Colonic mucosa (tissue), 4 donors: ENCODE measurements at places on chromosomes 13 and 19. TPM values are rescaled to one million over a fixed set of nuclear protein-coding genes. Genes with fewer than 3 reads are reported as not detected.
A peak's percentile ranks its signal among the peaks of the same experiment; 100 is the strongest.

The GGACT gene
- 6.7 TPM for total RNA-seq

The PSPN gene
- total RNA-seq = 1.7 TPM

The RFXAP gene
- total RNA-seq = 3.0 TPM

The IGFL4 gene
- total RNA-seq = not detected

The B3GNT3 gene
- 132 TPM for total RNA-seq

The SLC25A41 gene
- total RNA-seq = not detected

The ZNF284 gene
- 1.4 TPM for total RNA-seq

The PSG3 gene
- not detected for total RNA-seq

The HMGB1 gene
- 277 TPM for total RNA-seq

The PRX gene
- 1.4 TPM for total RNA-seq

The FXYD3 gene
- 2,836 TPM for total RNA-seq

DNA sequence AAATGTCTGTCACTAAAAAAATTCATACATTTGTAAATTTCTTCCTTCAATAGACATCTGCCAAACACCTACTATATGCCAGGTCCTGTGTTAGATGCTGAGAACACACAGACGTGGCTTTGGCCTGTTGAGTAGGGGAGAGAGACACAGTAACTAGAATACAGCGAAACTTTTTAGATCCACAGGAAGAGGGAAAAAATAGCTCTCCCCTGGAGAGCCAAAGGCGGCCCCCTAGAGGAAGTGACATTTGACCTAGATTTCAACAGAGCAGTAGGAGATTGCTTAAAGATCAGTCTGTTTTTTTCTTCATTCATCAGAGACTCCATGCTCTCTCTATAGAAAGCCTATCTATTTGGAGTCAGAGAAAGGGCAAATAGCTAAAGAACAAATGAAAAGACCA lies 11.3 kb downstream of the LCP1 start:
- no peaks in the 10 kb centered on the region for H3K27me3 ChIP-seq
- no peaks in the 10 kb centered on the region for H3K4me1 ChIP-seq
- no peak overlapping the region for H3K4me3 ChIP-seq
- no peak for DNase-seq
- H3K36me3 ChIP-seq = no peaks in the 10 kb centered on the region

- peak overlapping the region; percentile 81 for H3K4me3 ChIP-seq
- no peak overlapping the region for H3K27ac ChIP-seq
- peaks cover 3% of the 10 kb centered on the region for H3K4me1 ChIP-seq
- no peak for DNase-seq
- no peaks in the 10 kb centered on the region for H3K36me3 ChIP-seq
These were observed 632 bp downstream of the MARK4 start for GRCh38 chr19:45251452-45252354.

DNA sequence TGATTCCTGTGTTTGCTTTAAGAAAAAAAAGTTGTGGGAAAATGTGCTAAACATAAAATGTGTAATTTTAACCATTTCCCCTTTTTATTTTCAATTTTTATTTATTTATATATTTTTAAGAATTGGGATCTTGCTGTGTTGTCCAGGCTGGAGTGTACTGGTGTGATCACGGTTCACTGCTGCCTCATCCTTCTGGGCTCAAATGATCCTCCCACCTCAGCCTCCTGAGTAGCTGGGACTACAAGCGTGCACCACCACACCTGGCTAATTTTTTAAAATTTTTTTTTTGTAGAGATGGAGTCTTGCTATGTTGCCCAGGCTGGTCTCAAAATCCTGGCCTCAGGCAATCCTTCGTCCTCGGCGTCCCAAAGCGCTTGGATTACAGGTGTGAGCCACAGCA lies 19.0 kb downstream of the CACNG6 start:
- no peaks in the 10 kb centered on the region for H3K4me1 ChIP-seq
- no peak for DNase-seq
- H3K36me3 ChIP-seq = no peaks in the 10 kb centered on the region
- no peaks in the 10 kb centered on the region for H3K27me3 ChIP-seq
- no peak overlapping the region for H3K4me3 ChIP-seq

DNA sequence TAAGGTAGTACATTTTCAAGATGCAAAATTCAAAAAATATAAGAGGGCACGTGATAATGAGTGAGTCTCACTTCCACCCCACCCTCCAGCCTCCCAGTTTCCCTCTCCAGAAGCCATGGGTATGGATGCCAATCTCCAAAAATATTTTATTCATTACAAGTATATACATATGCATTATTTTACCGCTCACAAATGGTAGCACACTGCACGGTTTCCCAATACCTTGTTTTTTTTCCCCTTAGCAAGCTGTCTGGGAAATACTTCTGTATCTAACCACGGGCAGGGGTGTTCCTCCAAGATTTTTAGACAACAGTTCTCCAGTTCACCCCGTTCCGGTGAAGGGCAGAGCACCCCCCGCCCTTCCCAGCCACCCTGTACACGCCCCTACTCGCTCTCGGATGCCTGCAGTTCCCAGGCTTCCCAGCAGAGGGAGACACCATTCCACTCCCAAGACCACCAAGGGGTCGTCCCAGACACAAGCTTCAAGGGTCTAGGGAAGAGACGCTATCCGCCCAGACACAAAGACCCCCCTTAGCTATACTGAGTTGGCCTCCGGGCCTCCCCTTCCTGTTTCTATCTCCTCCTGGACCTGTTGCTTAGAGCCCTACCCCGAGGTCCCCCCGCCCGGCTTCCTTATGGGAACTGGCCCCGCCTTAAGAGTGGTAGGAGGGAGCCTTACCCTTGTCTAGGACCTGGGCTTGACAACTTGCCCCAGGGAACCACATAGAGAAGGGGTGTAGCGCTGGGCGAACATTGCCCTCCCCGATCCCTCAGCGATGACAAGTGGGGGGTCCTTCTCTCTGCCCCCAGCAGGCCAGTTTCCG lies 1.1 kb upstream of the FXYD3 start:
- no peaks in the 10 kb centered on the region for H3K36me3 ChIP-seq
- DNase-seq = peak; percentile 86
- no peaks in the 10 kb centered on the region for H3K4me1 ChIP-seq
- peak overlapping the region; percentile 92 for H3K27ac ChIP-seq
- peak overlapping the region; percentile 32 for H3K4me3 ChIP-seq
- H3K27me3 ChIP-seq = no peaks in the 10 kb centered on the region

- no peaks in the 10 kb centered on the region for H3K36me3 ChIP-seq
- H3K27ac ChIP-seq = no peak overlapping the region
- H3K4me1 ChIP-seq = peaks cover 8% of the 10 kb centered on the region
These were observed 2.2 kb upstream of the EID2 start for GRCh38 chr19:39542206-39542605.

DNA sequence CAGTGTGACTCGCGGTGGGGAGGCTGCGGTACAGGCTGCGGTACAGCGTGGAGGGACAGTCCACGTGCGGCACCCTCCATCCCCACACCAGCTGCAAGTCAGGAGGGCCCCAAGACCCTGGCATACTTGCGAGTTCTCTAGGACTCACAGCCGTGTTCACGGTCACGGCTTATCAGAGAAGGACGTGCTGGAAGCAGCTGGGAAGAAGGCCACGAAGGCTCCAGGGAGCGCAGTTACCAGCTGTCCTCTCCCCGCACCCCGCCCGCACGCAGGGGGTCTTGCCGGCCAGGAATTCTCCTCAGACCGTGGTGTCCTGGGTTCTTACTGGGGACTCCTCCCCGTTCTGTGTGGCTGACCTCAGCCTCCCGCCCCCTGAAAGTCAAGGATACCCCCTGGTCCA lies 6.2 kb downstream of the ZNF444 start:
- no peaks in the 10 kb centered on the region for H3K27me3 ChIP-seq
- H3K4me1 ChIP-seq = peaks cover 10% of the 10 kb centered on the region
- no peak for DNase-seq
- peaks cover 4% of the 10 kb centered on the region for H3K36me3 ChIP-seq

DNA sequence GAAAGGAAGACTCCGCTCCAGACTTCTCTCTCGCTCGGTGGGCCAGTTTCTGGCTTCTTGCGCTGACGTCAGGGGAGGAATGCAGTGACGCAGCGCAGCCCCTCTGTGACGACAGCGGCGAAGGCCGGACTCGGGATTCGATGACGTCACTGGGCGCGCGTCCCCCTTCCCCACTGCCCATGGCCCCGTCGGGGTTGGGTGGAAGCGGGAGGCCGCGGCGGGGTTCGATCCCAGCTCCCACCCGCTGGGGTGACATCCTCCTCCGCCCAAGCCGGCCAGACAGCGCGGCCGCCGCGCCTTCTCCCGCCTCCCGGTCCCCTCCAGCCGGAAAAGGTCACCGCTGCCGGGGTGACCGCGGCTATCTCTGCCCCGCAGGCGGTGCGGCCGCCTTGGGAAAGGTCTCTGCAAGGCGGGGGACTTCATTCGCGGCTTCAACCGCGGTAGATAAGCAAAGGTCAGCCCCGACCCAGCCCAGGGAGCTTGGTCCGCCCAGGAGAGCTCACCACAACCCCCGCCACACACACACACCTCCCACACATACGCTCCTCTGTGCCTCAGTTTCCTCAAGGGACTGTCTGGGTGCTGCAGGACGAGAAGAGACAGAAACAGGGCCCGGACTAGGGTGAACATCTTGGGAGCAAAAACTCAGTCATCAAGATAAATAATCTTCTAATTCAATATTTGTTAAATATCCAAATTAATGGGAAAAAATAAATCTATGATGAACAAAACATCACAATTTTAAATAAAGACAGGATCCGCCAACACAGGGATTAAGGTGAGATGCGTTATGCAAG lies 844 bp upstream of the RFX1 start:
- no peaks in the 10 kb centered on the region for H3K36me3 ChIP-seq
- peaks cover 8% of the 10 kb centered on the region for H3K4me1 ChIP-seq
- H3K4me3 ChIP-seq = peak overlapping the region; percentile 70
- H3K27me3 ChIP-seq = no peaks in the 10 kb centered on the region

- H3K27me3 ChIP-seq = peaks cover 13% of the 10 kb centered on the region
- H3K4me1 ChIP-seq = peaks cover 5% of the 10 kb centered on the region
These were observed 604 bp downstream of the THSD1 start for GRCh38 chr13:52405369-52405766.

GRCh38 chr19:15810335-15810734 lies 5.1 kb downstream of the OR10H1 start:
- no peak overlapping the region for H3K27ac ChIP-seq
- H3K4me1 ChIP-seq = no peaks in the 10 kb centered on the region
- no peaks in the 10 kb centered on the region for H3K27me3 ChIP-seq
- DNase-seq = peak; percentile 35

- no peaks in the 10 kb centered on the region for H3K27me3 ChIP-seq
- DNase-seq = no peak
- no peaks in the 10 kb centered on the region for H3K36me3 ChIP-seq
- H3K4me1 ChIP-seq = no peaks in the 10 kb centered on the region
- H3K27ac ChIP-seq = no peak overlapping the region
These were observed 6.3 kb downstream of the HAUS5 start for GRCh38 chr19:35618857-35619256.

GRCh38 chr13:90534617-90535370 lies 812.7 kb upstream of the MIR17HG start:
- H3K27me3 ChIP-seq = no peaks in the 10 kb centered on the region
- no peak overlapping the region for H3K4me3 ChIP-seq
- no peaks in the 10 kb centered on the region for H3K36me3 ChIP-seq
- H3K4me1 ChIP-seq = no peaks in the 10 kb centered on the region
- no peak for DNase-seq
- H3K27ac ChIP-seq = no peak overlapping the region

GRCh38 chr19:17888260-17888659 lies 16.5 kb downstream of the SLC5A5 start:
- H3K4me1 ChIP-seq = no peaks in the 10 kb centered on the region
- no peaks in the 10 kb centered on the region for H3K27me3 ChIP-seq
- H3K36me3 ChIP-seq = no peaks in the 10 kb centered on the region

- DNase-seq = no peak
- H3K27ac ChIP-seq = no peak overlapping the region
- no peaks in the 10 kb centered on the region for H3K27me3 ChIP-seq
- H3K4me3 ChIP-seq = no peak overlapping the region
- H3K4me1 ChIP-seq = peaks cover 8% of the 10 kb centered on the region
These were observed 6.0 kb downstream of the SIX5 start for GRCh38 chr19:45762870-45763631.

DNA sequence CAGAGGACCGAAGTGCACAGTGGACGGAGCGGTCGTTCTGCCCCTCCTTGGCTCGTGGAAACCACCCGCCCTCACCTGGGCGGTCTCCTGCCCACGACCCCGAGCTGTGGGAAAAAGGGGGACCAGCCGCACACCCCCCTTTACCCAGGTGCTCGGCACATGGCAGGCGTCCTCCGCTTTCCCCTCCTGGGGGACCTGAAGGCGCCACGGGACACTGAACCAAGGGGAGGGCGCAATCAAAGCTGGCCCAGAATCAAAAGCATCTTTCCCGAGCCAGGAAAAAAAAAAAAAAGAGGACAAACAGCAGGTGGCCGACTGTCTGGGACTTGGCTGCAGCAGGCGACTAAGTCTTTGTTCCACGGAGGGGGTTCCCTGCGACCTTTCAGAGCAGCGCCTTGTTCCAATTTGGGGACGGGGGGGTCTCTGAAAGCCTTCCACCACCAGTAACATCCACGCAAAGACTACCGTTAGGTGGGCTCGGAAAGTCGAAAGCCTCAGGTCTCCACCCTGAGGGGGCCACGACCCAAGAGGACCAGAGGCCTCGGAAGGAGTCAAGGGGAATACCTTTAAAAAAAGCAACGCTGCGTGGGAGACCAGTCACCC lies 1.1 kb downstream of the MBD3 start:
- peaks cover 10% of the 10 kb centered on the region for H3K4me1 ChIP-seq
- H3K27ac ChIP-seq = peak overlapping the region; percentile 74
- peak overlapping the region; percentile 78 for H3K4me3 ChIP-seq
- DNase-seq = no peak
- no peaks in the 10 kb centered on the region for H3K27me3 ChIP-seq
- H3K36me3 ChIP-seq = no peaks in the 10 kb centered on the region

GRCh38 chr19:13844130-13844631 lies 32.8 kb upstream of the NANOS3 start:
- no peaks in the 10 kb centered on the region for H3K27me3 ChIP-seq
- H3K36me3 ChIP-seq = no peaks in the 10 kb centered on the region
- H3K4me1 ChIP-seq = peaks cover 15% of the 10 kb centered on the region
- DNase-seq = peak; percentile 44
- peak overlapping the region; percentile 90 for H3K27ac ChIP-seq

DNA sequence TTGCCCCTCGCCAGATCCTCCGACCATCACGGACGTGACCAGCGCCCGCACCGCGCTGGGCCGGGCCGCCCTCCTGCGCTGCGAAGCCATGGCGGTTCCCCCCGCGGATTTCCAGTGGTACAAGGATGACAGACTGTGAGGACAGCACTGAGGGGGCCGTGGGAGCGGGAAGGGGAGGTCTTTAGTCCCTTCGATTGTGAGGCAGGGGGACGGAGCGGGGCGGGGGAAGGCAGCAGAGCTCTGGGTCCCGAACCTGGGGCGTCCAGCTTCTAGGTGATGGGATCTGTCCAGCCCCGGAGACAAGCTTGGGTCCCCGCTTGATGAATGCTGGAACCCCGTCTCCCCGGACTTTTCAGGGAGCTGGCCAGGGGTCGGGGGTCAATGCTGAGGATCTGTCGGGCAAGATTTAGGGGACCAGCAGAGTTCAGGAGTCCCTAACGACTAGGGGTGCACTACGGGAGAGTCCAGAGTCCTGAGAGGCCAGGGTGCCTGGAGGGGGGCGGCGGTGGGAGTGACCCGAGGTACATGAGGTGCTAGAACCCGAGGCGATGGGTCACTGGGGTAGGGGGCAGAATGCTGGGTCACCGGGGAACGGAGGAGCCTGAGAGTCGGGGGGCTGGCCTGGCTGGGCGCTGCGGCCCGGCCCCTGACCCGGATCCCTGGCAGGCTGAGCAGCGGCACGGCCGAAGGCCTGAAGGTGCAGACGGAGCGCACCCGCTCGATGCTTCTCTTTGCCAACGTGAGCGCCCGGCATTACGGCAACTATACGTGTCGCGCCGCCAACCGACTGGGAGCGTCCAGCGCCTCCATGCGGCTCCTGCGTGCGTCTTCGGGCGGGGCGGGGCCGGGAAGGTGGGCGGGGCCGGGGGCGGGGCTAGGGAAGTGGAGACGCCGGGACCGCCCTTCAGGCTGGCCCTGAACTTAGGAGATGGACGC lies 14.6 kb downstream of the VSIG10L start:
- H3K36me3 ChIP-seq = no peaks in the 10 kb centered on the region
- no peak overlapping the region for H3K27ac ChIP-seq
- H3K27me3 ChIP-seq = peaks cover 16% of the 10 kb centered on the region
- H3K4me1 ChIP-seq = no peaks in the 10 kb centered on the region
